Activated naive CD8-positive, alpha-beta T cell treated with anti-CD3 and anti-CD28 coated beads, Interleukin-2, amount 10 ng/mL, durations not matched to agents 7 days and 5 days (primary cell): ENCODE measurements at places on chromosomes 16 and 17.

DNA sequence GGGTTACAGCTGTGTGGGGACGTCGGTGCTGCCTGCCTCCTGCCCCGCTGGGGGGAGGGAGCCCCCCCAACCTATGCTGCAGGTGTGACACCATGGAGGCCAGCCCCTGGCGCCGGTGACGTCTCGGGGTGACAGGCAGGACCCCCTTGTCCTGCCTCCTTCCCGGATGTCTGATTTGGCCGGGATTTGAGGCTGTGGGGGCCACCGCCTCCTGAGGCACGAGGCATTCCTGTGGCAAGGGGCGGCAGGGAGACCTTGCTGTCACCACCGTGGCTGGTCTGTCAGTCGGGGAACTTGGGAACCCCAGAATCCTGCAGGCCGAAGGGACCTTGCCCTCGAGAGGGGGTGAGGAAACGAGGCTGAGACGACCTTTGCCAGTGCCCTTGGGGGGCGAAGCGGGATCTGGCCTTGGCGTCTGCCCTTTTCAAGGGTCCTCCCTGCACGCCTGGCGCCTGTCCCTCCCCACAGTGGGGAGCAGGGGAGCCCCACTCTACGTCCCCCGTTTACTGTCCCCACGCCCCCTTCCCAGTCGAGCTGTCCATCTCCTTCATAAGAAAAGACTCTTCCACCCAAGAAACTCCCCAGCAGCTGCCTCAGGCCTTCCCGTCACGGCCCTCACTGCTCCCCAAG is 74.4 kb downstream of the METRNL start:
- H3K27me3 ChIP-seq, result peaks cover 15% of the 10 kb centered on the region
- peaks cover 4% of the 10 kb centered on the region for H3K4me1 ChIP-seq
- H3K36me3 ChIP-seq, result no peaks in the 10 kb centered on the region
- H3K4me3 ChIP-seq, result no peak overlapping the region
- H3K27ac ChIP-seq, result no peak overlapping the region
- no peak for DNase-seq

DNA sequence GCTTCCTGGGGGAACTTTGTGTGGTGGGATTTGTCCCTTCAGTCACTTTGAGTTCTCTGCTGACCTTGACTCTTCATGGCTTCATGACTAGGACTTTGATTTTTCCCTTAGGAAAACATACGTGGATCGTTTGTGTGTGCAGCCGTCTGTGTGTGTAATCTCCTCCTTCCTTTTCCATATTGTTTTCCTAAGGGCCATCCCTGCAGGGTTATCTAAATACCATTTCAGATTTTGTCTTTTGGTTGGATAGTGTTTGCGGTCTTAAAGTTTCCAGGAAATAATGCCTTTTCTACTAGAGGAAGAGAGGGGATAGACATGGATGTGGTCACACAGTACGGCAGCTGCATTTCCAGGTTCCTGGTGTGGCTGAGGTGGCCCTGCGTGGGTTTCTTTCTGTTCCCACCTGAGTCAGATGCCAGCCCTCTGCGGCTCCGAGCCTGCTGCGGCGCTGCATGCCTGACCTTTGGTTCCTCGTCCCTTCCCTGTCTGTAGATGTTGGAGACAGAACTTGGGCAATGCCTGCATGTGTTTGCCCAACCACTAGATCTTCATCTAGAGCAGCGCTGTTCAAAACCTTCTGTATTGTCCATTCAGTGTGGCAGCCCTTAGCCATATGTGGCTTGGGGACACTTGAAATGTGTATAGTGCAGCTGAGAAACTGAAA is 72.0 kb upstream of the LGALS9 start:
- H3K27ac ChIP-seq, result no peak overlapping the region
- DNase-seq, result no peak
- peaks cover 21% of the 10 kb centered on the region for H3K36me3 ChIP-seq
- H3K27me3 ChIP-seq, result no peaks in the 10 kb centered on the region
- H3K4me1 ChIP-seq, result peaks cover 25% of the 10 kb centered on the region

DNA sequence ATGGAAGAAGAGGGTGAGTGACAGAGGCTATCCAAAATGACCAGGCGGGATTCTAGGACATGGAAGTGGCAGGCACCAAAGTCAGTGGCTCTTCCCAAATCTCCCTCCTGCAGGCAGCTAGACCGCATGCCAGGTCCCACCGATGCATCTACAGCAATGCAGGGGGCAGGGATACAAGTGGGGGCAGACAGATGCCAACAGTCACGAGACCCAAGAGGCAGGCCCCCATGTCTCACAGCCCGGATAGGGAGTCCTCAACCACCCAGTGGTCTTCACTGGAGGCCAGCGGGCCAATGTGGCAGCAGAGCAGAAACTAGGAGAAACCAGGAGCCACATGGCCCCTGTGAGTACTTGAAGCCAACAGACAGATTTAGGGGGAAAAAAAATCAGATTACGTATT is 20.0 kb downstream of the NPLOC4 start:
- DNase-seq, result no peak
- no peaks in the 10 kb centered on the region for H3K27me3 ChIP-seq
- no peak overlapping the region for H3K4me3 ChIP-seq
- peak overlapping the region; percentile 40 for H3K27ac ChIP-seq

GRCh38 chr17:50423553-50424159 is 2.4 kb upstream of the ACSF2 start:
- H3K27ac ChIP-seq, result no peak overlapping the region
- peaks cover 31% of the 10 kb centered on the region for H3K4me1 ChIP-seq
- peaks cover 2% of the 10 kb centered on the region for H3K27me3 ChIP-seq
- peaks cover 5% of the 10 kb centered on the region for H3K36me3 ChIP-seq
- no peak for DNase-seq

DNA sequence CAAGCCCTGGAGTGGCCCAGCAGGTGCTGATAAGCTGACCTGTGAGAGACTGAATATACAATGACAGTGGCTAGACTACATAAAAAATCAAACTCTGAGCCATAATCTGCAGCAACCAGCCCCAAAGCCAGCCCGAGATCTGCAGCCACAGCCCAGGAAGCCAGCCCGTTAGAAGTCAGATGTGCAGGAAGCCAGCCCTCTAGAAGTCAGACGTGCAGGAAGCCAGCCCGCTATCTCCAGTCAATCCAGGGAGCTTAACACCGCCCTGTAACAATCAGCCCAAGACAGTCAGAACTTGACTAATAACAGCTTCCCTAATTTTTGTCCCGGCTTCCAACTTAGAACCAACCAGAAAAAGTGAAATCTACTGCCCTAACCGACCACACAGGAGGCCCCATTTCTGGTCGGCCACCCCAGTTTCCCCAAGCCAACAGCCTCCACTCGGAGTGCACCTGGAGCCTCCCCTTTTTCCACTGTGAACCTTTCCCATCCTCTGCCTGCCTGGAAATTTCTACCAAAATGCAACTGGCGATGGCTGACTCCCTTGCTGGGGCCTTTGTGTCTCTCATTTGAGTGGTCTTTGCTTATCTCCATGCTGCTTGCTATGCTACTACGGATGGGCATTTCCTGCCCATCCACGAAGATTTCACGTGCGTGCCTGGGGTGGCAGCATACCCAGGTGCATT is 769.3 kb downstream of the KCNJ18 start:
- H3K36me3 ChIP-seq, result no peaks in the 10 kb centered on the region
- no peaks in the 10 kb centered on the region for H3K4me1 ChIP-seq
- no peak for DNase-seq
- no peak overlapping the region for H3K4me3 ChIP-seq

- no peak for DNase-seq
- peaks cover 15% of the 10 kb centered on the region for H3K27me3 ChIP-seq
- H3K36me3 ChIP-seq, result no peaks in the 10 kb centered on the region
- no peak overlapping the region for H3K4me3 ChIP-seq
- H3K4me1 ChIP-seq, result no peaks in the 10 kb centered on the region
Measured at GRCh38 chr17:51500454-51500853, 240.1 kb downstream of the UTP18 start.
